ENCODE measurements at places on chromosomes 7 and 10. TPM values are rescaled to one million over a fixed set of nuclear protein-coding genes. Genes with fewer than 3 reads are reported as not detected.

NKX1-2 gene
- total RNA-seq: not detected

LLCFC1 gene
- total RNA-seq: not detected

SPDYE9 gene
- total RNA-seq: not detected

CYP26C1 gene
- total RNA-seq: under 0.01 TPM

Data from smooth muscle cell of bladder (primary cell).